Stimulated activated naive CD4-positive, alpha-beta T cell treated with Interleukin-2 at 50 U/mL for 16 hours (primary cell): ENCODE measurements at places on chromosomes 11 and 22.

GRCh38 chr11:56624661-56625110, 10.0 kb upstream of the OR5M1 start:
- DNase-seq: no peak

DNA sequence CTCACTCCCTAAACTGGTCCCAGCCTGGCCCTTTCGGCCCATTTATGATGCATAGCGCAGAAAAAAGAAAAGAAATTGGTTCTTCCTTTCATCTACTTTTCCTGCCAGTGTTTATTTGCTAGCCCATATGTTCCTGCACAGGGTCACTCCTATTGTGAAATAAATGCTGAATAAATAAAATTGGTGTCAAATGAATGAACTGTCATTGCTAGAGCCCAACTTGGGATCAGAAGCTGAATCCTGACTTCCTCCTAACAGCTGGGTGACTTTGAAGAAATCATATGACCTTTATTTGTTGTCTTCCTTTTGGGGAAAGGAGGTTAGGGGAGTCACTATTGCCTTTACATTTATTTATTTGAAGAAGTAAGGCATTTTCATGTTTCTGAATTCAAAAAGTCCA, 92.0 kb downstream of the PRR5L start:
- no peak for DNase-seq

DNA sequence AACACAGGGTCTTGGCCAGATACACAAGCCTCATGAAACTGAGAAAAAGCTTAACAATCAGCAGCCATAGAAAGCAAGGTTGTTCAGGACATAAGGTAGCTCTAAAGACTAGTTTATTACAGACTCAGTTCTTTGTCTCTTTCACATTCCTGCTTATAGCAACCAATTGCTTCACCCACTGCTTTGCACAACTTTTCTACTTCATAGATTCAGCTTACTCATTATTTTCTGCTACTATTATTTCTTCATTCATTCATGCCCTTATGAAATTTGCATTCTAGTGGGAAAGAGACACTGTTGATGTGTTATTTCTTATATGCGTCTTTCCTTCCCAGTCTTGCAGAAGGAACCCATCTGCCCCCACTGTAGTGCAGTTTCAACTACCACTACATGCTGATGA, 4.7 kb downstream of the CCDC34 start:
- DNase-seq: no peak

DNA sequence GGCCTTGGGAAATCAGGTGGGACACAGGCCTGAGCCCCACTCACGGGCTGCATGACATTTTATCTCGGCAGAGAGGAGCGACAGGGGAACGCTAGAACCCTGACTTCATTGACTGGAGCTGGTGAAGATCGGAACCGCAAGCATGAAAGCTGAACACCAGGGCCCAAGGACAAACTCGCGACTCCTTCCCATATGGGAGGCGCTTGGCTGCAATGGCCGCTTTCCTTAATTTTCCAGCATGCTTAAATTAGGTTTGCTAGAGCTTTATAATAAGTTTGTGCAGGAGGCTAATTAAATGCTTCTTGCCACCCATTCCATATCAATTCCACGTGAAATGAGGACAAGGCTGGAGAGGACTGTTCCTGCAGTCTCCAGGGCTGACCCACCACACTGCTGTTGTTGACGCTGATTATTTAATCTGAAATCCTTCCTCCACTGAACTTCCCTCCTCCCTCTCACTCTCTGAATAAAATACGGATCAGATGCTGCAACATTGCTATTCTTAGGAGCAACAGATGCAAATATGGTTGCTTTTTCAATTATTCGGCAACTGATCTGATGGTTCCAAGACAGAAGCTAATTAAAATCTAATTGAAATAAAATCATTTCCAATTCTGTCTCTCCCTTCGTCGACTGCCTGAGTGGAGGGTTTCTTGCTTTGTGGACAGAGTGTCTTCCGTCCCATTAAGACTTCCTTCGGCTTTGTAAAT, 692.9 kb downstream of the OPCML start:
- DNase-seq: no peak

DNA sequence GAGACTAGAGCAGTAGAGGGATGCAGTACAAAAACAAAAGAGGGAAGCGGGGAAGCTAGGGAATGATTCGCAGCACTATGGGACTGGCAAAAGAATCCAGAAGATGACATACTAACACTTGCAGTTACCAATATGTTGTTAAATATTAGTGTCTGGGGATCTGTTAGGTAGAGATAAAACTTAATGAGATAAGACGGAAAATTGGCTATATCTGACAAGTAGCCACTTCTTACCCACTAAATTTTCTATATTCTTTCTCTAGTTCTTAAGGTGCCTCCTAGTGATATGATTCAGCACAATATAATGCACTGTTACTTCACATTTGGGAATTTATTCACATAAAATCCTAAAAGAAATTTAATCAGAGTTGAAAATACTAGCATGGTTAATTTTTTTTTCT, 30.8 kb downstream of the CCDC90B start:
- no peak for DNase-seq

- DNase-seq: no peak
These were observed 222.7 kb upstream of the SESN3 start for GRCh38 chr11:95453616-95454171.

GRCh38 chr11:61543606-61544306, 35.2 kb downstream of the LRRC10B start:
- no peak for DNase-seq

DNA sequence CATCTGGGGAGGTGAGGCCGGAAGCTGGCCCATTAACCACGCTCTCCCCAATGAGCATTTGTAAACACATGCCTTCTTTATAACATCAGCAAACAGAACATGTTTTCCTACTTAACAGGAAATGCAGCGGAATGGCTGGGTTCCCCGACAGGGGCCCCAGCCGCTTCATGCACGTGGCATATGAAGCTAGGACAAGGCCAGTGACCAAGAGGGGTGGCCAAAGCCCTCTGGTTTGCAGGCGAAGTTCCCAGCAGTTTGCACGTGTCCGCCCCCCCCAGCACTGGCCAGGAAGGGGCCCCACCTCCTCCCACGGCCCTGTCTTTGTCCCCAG, 38.7 kb upstream of the LINC01488 start:
- no peak for DNase-seq

- no peak for DNase-seq
These were observed 886 bp downstream of the SHISA8 start for GRCh38 chr22:41913842-41914534.
